Fibroblast of skin of back (primary cell): ENCODE measurements at places on chromosomes 1 and 21.

DNA sequence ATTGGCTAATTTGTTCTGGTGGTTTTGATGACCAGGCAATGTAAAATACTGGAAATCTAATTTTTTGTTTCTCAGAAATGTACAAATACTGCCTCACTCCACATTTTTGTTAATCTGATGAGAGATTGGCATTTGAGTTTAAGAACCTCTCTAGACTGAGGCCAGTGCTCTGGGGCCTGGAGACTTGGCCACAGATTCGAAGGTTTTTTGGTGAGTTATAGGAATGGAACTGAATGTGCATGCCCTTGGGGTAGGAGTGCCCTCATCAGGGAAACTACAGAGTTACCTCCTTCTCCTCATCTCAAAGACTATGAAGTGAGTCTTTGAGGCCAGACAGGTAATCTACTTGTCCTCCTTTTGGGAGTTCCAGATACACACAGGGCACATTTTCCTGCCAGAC is 347.9 kb downstream of the LTN1 start:
- peak; percentile 13 for DNase-seq

- DNase-seq = peak; percentile 59
These were observed 29.6 kb upstream of the SFPQ start for GRCh38 chr1:35222322-35223083.

- peak; percentile 93 for DNase-seq
These were observed 20.0 kb upstream of the EPHA2 start for GRCh38 chr1:16175610-16176553.

DNA sequence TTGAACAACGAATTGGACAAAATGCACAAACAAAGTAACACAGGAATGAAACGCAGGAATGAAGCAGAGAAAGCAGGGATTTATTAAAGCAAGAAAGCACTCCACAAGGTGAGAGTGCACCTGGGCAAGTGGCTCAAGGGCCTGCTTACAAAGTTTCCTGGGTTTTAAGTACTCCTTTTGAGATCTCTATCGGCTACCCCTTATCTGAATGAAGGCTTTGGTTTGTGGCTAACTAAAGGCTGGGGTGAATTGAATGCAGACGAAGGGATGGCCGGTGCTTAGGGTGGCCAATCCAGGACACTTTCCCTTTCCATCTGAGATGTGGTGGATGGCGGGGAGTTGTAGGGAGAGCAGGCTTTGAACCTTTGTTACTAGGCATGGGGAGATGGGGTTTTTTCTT is 151.4 kb upstream of the KIAA0040 start:
- no peak for DNase-seq

GRCh38 chr21:38950435-38951094 is 144.8 kb downstream of the ETS2 start:
- peak; percentile 62 for DNase-seq

DNA sequence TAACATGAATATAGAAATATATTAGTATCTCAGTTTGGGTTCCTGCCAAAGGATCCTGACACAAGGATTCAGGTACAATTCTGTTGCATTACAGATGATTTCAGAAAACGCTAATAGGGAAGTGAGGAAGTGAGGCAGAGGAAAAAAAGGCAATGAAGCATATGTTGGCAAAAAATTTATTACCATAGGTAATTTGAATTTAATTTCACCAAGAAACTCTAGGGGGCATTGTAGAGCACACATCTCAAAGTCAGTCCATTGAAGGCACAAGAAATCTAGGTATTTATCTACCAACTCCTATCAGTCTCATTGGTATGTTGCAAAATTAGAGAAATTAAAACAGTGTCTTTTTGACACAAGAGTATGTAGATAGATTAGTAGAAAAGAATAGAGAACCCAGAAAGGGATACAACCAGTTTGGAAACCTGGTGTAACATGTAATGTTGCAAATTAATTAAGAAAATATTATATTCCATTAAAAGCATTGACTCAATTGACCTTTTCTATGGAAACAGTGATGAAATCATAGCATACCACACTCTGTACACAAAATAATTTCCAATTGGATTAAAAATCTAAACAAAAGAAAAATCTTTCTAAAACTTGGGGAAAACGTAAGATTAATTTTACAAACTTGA is 104.9 kb upstream of the SNX7 start:
- DNase-seq = peak; percentile 13

GRCh38 chr1:111145542-111145941 is 5.5 kb downstream of the CEPT1 start:
- DNase-seq = no peak

GRCh38 chr1:15734296-15734695 is 1.8 kb upstream of the SLC25A34 start:
- no peak for DNase-seq

DNA sequence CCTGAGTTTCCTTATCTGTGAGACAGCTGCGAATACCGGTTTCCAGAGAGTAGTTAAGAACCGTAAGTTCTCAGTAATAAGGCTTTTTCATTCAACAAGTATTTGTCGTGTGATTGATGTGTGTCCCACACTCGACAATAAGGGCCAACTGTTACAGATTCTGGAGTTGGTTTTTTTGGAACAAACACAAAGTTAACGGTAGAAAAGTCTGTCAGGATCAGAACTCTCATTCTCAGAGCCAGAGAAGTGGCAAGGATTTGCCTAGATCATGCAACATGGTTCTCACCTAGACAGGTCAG is 837 bp downstream of the NUDC start:
- DNase-seq = no peak

GRCh38 chr1:89671775-89672488 is 39.0 kb downstream of the LRRC8C start:
- DNase-seq = peak; percentile 73

- DNase-seq = no peak
These were observed 82.0 kb upstream of the ATP1A1 start for GRCh38 chr1:116291024-116291423.

DNA sequence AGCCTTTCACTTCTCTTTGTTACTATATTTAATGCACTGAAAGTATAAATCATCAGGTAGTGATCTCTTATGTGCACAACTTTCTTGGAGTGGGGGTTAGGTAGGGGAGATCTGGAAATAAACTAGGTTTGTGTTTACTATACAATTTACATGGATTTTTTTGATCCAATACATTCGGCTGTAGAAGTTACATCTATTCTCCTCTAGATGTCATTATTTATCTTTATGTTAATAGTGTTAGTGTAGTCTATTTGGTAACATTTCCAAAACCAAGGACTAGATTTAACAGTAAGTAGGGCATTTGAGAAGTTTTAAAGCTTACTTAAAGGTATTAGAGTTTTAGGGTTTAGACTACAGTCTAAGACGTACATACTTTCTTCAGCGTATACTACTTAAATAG is 5.4 kb downstream of the VPS45 start:
- DNase-seq = peak; percentile 34

GRCh38 chr1:92583821-92584760 is 97.4 kb upstream of the GFI1 start:
- DNase-seq = peak; percentile 37
